ENCODE measurements at places on chromosomes 11 and 22.

DNA sequence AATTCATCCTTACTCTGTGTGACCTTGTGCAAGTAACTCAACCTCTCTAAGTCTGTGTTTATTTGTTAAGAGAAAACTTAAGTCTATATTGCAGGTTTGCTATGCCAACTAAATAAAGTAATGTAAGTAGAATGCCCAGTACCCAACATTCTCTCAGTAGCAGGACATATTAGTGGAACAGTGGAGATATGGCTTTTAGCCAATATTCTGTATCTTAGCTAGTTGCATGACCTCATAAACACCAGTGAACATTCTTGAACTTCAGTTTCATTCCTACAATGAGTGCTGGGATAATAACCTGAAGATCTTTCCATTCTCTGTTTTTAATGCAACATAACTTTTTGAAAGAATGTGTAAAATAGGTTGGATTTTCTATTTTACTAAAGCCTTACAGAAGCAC lies 77.0 kb downstream of the RAB38 start:
- no peak for ATAC-seq

DNA sequence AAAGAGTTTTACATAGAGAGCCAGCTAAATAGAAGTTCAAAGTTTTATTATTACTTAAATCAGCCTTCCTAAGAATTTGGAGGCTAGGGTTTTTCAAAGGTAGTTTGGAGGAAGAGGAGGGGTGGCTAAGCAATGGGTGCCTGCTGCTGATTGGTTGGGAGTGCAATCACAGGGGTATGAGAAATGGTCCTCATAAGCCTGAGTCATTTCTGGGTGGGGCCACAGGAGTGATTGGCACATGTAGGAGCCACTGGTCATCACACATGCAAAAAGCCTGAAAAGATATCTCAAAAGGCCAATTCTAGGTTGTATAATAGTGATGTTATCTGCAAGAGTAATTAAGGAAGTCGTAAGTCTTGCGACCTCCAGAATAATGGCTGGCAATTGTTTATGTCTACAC lies 12.9 kb downstream of the OR51L1 start:
- no peak for ATAC-seq

DNA sequence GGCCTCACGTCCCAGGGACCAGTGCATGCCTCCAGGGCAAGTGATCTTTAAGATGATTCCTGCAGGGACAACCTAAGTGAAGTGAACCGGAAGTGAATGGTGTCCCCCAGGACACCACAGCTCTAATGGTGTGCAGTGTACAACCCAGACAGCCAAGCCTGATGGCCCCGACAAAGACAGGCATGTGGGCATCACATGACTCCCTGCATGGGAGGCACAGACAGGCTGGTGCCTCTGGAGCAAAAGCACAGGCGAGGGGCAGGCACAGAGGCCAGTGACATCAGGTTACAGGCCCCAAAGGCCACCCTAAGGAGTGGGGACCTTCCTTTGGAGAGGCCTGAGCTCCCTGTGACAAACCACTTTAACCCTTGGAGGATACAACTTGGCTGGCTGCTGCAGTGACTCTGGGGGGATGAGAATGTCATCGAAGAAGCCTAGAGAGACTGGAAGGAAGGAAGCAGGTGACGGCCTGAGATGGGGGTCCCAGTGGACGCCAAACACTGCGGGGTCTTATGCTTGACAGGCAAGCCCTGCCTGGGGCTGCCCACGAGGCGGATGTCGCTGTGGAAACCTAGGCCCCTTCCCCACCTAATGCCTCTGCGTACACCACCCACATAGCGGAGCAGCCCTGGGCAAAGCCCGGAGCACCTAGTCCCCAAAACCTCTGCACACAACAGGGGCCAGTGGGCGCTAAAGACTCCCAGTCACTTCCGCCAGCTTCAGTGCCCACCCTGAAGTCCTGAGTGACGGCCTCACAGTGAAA lies 12.4 kb downstream of the POLR3H start:
- no peak for ATAC-seq

GRCh38 chr11:66882561-66883015 lies 25.7 kb downstream of the LRFN4 start:
- ATAC-seq, result no peak

- ATAC-seq, result no peak
Measured at GRCh38 chr11:57786436-57786835, 24.8 kb downstream of the CTNND1 start.

GRCh38 chr11:17473071-17473744 lies 3.4 kb downstream of the ABCC8 start:
- no peak for ATAC-seq

DNA sequence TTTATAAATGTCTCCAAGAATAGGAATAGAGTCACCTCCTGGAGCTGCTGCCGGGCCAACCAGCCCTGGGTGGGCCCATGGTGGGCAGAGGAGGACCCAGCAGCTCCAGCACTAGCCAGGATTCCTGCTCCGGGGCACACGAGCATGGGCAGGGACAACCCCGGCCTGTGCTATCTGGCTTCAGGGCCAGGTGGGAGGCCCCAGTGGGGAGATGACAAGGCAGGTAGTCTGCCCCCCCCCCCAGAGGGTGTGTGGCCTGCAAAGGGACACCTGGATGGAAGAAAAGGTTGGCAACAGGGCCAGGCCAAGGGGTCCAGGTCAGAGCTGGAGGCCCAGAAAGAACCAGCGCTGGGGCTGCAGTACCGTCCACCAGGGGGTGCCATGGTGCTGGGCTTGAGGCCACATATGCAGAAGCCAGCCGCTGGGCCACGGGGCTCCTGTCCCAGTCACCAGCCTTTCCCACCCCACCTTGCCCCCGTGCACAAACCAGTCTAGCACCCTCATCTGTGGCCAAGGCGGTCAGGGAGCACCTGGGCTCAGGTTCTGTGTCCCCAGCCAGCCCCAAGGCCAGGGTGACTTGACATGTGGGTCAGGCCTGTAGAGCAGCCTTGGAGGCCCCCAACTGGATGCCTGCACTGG lies 3.4 kb downstream of the TSPAN32 start:
- peak; percentile 59 for ATAC-seq

DNA sequence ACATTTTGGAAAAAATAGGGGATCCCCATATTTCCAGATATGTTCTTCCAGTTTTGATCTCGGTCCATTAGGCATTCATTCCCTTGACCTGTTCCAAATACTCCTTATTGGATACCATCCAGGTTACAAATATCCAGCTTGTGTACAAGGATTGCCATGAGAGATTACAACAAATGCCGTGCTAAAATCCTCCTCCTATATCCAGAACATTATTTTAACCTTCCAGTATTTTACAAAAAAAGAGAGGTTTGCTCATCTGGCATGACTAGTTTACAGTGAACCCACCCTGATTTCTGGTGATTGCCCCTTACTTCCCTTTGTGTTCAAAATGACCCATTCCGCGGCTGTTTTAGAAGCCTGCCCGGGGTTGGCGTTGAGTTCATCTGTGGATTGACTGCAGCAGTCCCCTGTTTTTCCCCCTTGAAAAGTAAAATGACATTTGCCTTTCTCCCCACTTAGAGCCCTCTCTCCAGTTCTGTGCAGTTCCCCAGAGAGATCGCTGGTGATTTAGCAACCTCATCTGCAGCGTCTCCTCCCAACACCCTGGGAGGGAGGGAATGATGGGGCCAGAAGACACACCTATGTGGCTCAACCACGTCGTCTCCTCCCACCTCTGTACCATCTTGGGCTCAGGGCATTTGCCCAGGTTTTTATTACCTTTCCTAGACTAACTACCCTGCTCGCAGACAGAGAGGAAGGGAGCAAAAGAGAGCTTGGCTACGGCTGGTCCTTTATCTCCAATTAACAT lies 73.6 kb downstream of the DSCAML1 start:
- no peak for ATAC-seq

DNA sequence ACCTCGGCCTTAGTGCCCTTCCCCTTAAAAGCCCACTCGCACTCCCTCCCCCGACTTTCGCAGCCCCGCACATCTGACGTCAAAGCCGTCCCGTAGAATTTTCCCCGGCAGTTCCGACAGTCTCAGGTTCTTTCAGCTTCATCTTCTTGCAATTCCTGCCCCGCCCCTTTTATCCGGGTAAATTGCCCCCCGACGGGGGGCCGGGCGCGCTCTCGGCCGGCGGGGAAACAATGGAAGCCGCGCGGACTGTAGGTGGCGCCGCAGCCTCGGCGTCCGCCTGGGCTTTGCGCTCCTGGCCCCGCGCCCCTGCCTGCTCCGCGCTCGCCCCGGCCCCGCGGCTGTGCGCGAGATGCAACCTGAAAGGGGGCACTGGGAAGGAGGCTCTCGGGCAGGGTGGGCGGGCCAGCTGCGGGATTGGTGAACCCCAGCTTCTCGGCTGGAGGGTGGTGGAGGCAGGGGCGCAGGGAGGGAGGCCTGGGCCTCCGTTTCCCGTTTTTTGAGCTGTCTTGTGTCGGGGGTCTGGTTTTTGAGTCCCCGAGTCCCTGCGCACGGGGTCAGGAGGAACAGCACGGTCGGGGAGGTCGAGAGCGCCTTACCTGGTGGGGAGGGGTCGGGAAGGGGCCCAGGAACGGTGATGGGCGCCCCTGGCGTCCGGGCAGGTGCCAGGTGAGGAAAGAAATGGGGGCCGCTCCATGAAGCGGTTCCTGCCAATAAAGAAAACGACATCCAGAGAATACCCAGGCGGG lies 859 bp upstream of the FGF19 start:
- no peak for ATAC-seq

- no peak for ATAC-seq
Measured at GRCh38 chr11:27875831-27876775, 175.8 kb upstream of the BDNF start.

- no peak for ATAC-seq
Measured at GRCh38 chr22:49157529-49158339, 669.9 kb downstream of the BRD1 start.

GRCh38 chr11:96188243-96189006 lies 154.6 kb downstream of the MAML2 start:
- ATAC-seq, result peak; percentile 69

DNA sequence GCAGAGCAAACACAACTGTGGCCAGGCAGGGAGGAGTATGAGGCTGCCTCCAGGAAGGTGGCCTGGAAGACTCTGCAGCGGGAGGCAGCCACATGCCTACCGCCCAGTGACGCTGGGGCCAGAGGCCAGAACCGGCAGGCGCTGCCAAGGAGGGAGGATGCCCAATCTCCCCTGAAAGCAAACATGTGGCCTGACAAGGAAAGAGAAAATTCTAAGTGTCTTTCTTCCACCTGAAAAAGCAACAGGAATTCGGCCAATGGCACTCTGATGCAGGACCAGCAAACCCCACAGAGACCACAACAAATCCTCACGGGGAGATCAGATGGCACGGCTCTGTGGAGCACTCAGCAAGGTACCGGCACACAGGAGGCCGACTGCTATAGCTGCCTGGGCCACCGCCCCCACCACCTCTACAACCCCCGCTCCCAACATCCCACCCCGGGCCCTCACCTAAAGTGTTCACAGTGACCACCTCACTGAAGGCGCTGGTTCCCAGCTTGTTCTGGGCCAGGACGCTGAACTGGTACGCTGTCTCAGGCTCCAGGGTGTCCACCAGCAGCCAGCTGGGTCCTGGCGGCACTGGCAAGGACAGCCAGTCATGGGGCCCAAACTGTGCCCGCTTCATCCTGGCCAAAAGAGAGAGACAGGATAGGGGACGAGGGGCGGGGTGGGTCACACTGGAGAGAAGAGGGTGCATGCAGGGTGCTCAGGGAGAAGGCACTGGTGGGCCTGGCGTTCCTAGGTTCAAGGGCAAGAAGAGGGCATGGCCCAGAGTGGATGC lies 30.1 kb downstream of the IGSF9B start:
- ATAC-seq, result no peak

DNA sequence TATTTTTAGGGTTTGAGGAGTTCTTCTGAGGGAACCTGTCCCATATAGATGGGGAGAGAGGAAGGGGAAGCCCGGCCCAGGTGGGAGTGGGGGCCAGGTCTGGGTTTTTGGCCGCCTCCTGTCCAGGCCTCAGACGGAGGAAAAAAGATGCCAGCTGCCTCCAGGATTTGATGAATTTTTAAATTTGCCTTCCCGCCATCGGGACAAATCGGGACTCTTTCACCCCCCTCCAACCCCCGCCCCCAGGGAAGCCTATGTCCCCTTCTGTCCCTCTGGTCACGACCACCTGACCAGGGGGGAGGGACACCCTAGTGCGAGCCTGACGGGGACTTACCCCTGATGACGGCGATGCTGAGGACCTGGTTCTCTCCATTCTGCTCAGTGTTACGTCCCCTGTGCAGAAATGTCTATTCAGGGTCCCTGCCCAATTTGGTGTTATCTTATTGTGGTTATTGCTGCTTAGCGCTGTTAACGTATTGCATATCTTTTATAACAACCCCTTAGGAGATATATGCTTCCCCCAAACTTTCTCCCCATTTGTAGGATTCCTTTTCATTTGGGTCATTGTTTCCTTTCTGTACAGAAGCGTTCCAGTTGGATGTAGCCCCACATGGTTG lies 115.9 kb upstream of the GRK3 start:
- ATAC-seq, result peak; percentile 28

DNA sequence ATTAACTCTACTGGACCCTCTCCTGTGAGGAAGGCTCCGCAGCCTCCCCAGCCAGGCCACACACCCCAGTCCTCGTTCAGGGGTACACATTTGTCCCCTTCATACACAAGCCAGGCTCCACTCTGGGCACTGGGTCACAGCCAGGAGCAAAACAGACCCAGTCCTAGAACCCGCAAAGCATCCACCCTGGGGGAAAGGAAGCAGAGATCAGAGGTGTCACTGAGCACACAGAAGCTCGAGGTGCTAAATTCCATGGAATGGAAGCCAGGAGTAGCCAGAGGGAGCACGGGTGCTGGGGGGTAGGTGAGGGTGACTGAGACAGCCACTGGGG lies 43.6 kb upstream of the TH start:
- ATAC-seq, result no peak

Measured in activated CD4-positive, CD25-positive, alpha-beta regulatory T cell treated with anti-CD3 and anti-CD28 coated beads, Interleukin-2, amount 50 U/mL, for 24 hours (primary cell).